ENCODE measurements at places on chromosomes 2 and 18.

DNA sequence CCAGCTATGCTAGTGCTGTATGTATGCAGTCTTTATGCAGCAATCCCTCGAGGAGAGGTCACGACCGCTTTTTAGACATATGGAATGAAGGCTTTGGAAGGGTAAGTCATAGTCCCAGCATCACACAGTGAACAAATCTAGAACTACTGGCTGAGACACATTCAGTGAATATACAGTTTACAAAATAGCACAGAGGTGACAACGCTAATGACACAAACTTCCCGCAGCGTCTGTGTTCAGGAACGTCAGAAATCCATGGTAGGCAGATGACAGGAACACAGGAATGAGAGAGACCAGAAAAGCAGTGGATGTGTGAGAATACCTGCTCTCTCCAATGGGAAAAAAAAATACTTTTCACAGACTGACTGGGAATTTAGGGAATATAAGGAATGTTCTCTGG, 29.6 kb downstream of the CABYR start:
- DNase-seq: no peak

- DNase-seq: no peak
These were observed 131.6 kb downstream of the RBMS1 start for GRCh38 chr2:160362018-160362417.

DNA sequence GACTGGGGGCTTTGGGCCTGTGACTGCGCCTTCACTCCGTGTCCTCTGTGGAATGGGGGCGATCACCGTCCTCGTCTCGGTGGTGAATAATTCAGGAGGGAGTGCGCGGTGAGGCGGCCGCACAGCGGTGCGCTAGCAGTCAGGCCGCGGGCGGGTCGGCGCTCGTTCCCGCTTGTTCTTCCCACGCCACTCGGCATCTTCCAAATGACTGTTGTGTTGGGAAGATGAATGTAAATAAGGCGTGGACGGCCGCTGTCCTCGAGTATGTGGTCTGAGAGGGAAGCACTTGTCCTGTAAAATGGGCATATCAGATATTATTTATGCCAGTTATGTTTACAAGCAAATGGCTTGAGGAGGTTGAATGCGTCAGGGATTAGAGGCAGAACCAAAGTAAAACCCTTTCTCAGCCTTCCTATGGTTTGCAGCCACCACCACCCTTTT, 608 bp upstream of the VPS4B start:
- DNase-seq: no peak

DNA sequence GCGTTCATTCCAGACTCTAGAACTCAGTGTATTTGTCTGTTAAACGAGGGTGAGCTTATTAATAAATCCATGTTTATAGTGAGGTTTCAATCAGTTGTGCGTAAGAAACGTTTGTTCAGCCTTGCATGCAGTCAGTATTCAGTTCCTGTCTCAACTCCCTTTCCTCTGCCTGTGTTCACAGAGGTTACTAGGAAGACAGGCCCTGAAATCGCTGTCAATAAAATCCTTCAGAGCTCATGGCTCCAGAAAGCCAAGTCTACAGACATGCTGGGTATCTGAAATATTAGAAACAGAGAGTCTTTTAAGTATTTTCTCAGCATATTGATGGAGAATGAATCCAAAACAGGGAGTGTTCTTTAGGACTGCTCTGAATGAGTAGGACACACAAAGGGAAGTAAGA, 75.4 kb downstream of the KLF7 start:
- no peak for DNase-seq
